ENCODE measurements at places on chromosomes 3 and 15.
A peak's percentile ranks its signal among the peaks of the same experiment; 100 is the strongest.

- DNase-seq: no peak
Measured at GRCh38 chr3:56862352-56863062, 60.8 kb upstream of the ARHGEF3 start.

DNA sequence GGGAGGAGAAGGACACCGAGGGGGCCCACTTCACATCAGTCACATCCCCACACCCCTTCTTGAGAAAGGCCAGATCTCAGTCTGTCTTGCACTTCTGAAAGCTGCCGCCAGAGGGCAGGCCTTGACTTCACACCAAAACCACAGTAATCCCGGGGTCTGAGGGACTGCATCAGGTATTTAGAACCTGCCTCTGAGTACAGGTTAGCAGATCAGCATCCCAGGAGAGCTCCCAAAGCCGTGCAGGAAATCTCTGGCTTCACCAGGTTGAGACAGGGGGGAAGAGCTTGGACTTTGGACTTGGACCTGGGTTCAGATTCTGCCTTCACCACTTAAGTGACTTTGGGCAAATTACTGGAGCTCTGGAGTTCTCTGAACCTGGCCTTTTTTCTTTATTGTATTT lies 50.3 kb downstream of the LHFPL4 start:
- DNase-seq: peak; percentile 54

DNA sequence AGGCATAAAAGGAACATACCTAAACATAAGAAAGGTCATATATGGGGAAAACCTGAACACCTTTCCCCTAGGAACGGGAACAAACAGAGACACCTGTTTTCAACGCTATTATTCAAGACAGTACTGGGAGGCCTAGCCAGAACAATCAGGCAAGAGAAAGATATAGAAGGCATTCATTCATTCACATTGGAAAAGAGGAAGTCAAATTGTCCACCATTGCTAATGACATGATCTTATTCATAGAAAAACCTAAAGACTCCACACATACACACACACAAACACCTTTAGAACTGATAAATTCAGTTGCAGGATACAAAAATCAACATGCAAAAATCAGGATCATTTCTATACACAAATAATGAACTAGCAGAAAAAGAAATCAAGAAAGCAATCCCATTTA lies 36.5 kb downstream of the SERP1 start:
- no peak for DNase-seq

DNA sequence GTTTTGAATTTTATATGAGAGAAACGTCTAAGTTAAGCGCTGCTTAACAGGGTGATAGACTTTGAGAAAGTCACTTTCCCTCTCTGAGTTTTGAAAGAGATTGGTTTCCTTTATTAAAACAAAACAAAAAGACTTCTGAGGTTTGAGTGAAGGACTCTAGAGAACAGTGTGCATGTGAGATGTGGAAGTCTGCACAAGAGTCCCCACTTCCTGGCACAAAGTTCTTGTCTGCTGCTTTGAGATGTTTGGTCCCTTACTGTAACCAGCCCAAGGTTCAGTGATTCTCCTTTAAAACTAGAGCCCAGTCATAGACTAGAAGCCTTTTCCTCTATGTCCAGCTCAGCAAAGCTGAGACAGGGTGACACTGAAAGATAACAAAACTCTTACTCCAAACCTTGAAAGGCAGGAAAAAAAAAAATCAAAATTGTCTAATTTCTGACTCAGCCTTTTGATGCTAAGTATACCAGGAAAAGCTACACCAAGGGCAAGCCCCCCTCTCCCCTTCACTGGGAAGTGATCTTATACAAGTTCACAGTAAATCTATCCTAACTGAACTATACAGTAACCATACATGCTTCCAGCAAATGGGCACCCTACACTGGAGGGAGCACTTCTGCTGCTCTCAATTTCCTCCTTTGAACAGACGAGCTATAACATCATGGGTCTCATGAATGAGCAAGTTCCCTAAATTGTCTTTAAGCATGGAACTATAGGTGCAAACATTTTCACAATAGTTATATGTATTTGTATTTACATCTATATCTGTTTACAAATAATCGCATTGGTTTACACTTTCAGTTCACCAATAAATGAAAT lies 2.3 kb downstream of the POPDC2 start:
- no peak for DNase-seq

- DNase-seq: no peak
Measured at GRCh38 chr3:31288641-31289100, 244.1 kb upstream of the STT3B start.

DNA sequence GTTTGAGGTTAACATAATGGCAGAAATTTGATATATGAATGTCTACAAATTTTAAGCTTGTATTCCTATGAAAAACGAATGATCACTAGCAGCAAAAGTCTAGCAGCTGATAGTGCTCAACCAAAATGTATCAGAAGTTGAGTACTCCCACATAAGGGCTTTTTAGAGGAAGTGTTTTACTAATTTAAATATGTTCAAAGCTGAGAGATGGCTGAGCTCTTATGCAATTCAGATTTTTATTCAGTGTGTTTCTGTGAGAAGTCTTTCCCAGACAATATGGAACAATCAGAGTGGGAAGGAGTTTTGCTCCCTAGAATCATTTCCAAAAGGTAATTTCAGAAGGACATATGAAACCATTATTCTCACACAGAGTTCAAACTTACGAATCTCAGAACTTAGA lies 327.0 kb downstream of the ZPLD1 start:
- no peak for DNase-seq

- no peak for DNase-seq
Measured at GRCh38 chr3:180855956-180856355, 56.5 kb upstream of the FXR1 start.

- DNase-seq: no peak
Measured at GRCh38 chr15:99507016-99507503, 58.7 kb upstream of the MEF2A start.

DNA sequence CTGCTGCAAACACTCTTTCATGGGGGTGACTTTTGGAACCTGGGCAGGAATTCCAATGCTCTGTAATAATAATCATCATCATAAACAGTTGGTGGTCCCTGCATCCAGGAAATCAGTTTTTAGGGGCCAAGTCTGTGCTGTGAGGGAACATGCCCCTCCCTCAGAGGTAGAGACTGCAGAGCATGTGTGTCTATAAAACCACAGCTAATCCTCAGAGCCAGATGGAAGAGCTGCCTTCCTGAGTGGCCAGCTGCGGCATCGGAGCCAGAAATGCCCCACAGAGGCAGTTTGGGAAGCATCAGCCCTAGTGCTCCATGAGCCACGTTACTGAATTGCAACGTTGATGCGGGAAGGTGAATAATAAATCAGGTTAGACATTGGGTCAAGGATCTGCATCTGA lies 12.9 kb upstream of the TPM1 start:
- DNase-seq: peak; percentile 96

DNA sequence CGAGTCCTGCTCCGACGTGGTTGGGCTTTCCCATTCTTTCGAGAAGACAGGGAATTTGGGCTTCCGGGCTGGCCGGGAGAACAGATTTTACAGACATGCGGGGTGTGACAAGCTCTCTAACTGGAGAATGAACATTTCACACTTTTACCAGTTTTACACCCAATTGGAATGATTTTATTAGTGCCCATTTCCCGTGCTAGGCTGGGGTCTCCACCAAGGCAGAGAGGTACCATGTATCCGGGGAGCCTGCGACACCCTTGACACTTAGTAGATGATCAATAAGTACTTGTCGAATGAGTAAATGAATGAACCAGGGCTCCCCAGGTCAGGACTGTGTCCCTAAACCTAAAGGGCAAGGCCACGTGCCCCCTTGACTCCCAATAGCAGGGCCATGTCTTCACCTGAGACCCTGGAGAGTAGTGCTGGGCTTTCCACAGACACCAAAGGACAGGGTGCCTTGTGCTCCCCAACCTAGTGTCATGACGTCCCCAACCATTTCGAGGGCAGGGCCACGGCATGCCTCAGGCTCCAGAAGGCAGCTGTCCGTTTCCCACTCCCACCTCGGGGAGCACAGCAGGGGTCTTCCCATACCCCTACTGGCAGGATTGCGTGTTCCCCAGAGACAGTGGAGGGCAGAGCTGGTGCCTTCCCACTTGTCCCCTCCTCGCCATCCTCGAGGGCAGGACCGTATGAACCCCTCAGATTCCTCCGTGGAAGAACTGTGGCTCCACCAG lies 679 bp upstream of the MYD88 start:
- peak; percentile 48 for DNase-seq

GRCh38 chr3:101803939-101804338 lies 24.9 kb downstream of the NXPE3 start:
- DNase-seq: no peak

GRCh38 chr3:190109441-190109840 lies 11.3 kb downstream of the P3H2 start:
- DNase-seq: no peak

DNA sequence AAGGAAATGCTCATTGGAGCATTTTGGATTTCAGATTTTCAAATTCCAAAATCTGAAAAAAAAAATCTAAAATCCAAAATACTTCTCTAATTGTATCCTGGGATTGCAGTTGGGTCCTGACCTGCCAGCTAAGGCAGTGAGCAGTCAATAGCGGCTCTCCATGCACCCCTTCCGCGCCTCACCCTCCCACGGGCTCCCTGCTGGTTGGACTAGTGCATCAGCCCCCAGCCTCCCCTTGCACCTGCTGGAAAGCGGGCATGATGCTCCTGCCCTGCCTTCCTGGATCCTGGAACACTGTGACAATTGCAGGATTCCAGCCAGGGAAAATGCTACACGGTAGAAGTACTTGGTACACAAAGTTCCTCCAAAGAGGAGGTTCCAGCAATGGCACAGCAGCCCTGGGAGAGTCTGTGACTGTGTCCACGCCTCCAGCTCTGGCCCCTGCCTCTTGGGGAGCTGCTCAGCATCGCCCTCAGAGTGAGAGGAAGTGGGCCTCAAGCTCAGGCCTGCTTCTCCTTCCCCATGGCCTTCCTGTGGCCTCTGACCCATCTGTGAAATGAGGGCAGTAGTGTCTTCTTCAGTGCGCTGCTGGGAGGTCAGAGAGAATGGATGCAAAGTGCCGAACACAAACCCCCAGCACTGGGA lies 39.5 kb upstream of the CHRNB4 start:
- peak; percentile 29 for DNase-seq

DNA sequence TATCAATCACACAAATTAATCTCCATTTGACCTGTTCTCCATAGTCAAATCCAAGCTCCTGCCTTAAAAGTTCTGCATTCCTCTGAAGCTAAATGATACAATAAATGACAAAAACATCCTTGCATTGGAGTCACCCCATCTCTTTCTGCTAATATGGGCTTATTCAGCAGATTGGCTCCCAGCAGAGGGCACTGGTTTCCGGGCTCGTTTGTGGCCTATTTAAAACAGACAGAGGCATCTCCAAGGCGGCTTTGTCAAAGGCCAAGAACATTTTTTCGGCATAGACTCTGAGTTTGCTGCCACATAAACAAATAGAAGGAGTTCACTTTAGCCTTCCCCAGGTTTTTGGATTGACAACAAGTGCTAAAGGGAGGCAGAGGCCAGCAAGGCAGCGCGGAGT lies 204.4 kb upstream of the RASGRP1 start:
- no peak for DNase-seq

DNA sequence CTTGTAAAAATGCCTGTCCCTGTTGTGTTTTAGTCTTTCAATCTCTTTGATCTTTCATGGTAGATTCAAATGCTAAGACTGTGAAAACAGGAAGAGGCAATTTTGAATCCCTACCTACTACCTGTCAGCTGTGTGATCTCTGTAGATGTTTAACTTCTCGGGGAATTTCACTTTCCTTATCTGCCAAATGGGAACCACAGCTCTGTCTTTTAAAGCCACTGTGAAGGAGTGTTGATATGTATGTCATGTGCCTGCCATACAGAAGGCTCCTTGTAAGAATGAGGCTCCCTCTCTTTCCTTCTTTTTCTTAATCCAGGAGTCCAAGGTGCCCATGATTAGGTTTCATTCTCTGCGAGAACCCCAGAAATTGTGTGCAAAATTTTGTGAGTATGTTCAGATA lies 139.6 kb upstream of the ADAMTS9 start:
- no peak for DNase-seq

DNA sequence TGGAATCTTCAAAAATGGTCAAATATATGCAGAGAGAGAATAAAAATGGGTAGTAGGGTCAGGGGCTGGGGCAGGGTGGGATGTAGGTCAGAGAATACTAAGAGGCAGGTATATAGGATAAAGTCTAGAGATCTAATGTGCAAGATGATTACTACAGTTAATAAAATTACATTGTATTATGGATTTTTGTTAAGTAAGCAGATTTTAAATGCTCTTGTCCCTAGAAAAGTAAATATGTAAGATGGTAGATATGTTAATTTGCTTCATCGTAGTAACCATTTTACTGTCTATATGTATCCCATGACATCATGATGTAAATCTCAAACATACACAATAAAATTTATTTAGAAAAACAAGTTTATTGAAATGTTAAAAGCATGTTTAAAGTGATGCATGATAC lies 1051.4 kb downstream of the AGBL1 start:
- no peak for DNase-seq

DNA sequence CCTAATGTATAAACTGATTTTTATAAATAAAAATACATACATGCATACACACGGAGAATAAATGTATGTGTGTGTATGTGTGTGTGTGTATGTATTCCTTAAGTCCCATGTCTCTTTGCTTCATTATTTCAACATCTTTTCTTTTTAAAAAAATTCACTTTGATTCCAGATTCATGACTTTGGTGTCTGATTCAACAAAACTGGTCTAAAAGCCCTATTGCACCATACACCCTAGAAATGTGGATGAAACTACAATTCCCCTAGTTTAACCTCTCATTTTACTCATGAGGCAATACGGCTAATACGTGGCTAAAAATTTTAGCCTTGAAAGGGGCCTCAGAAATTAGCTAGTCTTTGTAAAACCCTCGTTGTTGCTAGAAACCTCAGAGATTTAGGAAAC lies 228.1 kb downstream of the ADAMTS9 start:
- no peak for DNase-seq

DNA sequence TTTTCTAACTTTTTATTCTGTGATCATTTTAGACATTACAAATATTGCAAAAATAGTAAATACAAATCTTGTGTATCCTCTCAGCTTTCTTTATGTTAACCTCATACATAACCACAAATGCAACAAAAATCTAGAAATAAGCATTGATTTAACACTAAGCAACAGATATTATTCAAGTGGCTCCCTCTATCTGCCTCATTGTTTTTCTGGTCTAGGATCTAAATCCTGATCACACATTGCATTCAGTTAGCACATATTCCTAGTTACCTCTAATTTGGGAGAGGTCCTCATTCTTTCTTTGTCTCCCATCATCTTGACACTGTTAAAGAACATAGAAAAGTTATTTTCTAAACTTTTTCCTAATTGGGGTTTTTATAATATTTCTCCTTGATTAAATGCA lies 1126.0 kb downstream of the ROBO2 start:
- DNase-seq: no peak

- DNase-seq: no peak
Measured at GRCh38 chr3:116939550-116939949, 230.0 kb downstream of the TUSC7 start.

DNA sequence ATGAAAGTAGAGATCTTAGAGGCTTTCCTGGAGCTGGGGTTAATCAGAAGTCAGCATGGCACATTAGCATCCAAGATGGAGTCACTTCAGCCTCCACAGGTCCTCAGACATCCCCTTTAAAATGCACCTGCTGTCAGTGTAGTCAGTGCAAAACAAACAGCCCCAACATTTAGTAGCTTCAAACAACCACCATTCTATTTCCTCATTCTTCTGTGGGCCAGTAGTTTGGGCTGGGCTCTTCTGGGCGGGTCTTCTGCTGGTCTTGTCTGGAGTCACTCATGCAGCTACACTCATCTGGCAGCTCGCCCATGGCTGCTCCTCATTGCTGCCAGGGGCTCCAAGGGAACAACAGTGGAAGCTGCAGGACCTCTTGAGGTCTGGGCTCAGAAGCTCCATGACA lies 99.9 kb downstream of the TLE3 start:
- no peak for DNase-seq

GRCh38 chr3:133568294-133569014 lies 5.0 kb upstream of the CDV3 start:
- no peak for DNase-seq

Measured in NCI-H524 (cell line).